Glutamatergic neuron (in vitro differentiated cells): ENCODE measurements at places on chromosomes 2 and 18.

GRCh38 chr2:56749152-56749752 is 565.5 kb downstream of the CCDC85A start:
- no peak for DNase-seq

DNA sequence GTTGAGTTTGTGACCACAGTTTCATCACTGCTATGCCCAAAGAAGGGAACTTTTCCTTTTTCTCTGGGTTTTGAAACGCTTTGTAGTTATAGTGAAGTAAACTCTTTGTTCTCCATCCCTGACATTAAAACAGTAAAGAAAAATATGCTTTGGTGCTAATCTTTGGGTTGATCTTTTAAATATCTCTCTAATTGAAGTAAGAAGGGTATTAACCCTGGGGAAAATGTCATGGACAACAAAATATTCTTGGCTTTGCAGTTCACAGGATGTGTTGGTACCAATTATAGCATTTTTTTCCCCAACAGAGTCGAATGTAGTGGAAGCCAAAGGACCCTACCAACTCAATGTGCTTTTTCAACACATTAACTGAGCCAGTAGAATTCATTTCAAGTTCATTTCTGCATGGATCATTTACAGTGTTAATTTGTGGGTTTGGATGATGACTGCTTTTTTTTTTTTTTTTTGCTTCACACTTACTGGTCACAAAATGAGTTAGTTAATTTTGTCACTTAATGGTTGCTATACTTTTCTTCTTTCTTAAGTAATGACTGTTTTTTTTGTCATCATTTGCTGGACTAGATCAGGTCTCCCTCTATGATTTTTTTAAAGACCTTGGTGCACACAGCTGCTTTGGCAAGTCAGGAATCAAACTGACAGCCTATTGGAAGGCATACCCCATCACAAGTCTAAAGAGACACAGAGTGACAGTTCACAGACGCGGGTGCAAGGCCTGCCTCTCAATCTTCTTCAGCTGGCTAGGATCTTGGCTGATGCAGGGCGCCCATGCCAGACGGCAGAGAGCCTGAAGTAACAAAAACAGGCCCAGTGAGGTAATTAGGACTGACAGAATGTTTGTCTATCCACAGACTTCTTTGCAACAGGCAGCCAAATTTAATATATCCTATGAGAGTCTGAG is 98.8 kb upstream of the MMADHC start:
- DNase-seq: no peak

DNA sequence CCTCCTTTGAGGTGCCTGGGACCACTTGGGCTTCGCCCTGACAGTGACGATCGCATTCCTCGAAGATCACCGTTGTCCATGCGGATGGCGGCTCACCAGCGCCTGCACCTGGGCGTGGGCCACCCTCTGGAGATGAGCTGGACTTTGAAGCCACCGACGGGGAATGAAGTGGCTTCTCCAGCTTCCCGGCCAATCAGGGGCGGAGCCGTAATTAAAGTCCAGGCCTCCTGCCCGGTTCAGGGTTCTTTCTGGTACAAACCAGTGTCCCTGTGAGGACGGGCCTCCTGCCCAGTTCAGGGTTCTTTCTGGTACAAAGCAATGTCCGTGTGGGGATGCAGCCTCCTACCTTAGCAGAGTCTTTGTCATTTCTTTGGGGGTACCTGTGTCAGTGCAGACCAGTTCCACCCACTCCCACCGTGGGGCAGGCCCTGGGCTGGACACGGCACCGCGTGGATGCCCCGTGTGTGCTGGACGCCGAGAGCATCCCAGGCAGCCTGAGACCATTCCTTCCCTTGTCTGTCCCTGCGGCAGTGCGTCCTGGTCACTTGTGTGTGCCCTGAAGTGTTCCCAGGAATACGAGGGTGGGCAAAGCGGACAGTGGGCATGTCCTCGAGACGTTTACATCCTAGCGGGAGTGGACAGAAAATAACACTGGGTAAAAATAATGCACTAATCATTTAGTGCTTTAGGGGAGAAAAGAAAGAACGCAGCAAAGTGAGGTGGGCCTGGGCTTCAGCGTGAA is 55.0 kb downstream of the KCNG2 start:
- DNase-seq: no peak

- peak; percentile 43 for DNase-seq
Measured at GRCh38 chr18:69469444-69469919, 68.8 kb downstream of the DOK6 start.

DNA sequence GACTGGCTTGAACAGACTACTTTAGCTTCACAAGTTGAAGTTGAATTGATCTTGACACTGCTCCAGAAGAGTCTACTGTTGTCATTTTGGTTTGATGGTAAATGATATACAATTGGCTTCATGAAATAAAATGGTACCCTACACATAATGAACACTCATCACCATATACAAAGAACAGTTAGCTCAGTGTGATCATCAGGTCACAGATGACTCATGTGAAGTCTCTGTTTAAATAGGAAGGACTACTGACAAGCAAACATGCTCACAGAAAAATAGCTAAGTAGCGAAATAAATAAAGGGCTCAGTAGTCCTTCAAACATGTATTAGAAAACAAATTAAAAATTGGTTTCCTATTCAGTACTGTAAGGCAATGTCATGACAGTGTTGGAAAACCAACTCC is 96.2 kb downstream of the MEIS1 start:
- no peak for DNase-seq

GRCh38 chr2:238128061-238128440 is 10.4 kb upstream of the KLHL30 start:
- peak; percentile 15 for DNase-seq

GRCh38 chr2:904246-905024 is 46.2 kb upstream of the SNTG2 start:
- DNase-seq: no peak
